Cortex of kidney (tissue), 1 donor: ENCODE measurements at places on chromosomes 12 and 14.

DNA sequence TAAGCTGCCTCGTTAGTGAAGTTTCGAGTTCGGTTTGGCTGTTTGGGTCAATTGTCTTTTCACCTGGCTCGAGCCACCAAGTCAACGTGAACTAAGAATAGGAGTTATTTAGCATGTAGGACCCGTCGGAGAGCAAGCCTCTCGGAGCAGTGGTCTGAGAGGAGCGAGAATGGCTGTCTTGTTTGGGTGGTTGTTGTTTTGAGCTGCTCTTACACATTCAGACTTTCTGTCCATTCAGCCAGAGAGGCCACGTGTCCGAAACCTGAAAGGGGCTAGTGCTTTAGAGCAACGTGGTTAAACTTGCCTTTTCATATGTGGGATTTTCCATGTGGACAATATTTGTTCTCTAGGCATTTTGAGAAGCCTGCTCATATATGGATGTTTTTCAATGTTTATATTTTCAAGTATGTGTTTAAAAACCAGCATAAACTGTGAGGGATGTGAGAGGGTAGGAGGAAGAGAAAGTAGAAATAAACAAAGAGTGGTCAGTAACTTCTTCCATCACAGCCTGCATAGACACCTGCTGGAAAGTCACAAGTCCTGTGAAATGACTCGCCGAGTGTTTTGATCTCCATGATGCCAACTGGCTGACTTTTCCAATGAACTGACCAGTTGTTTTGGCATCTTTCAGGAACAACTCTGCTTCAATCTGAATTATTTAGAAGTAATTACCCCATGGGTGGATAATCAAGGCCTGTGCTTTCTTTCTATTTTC is 221.0 kb downstream of the ASCL1 start:
- no peak for DNase-seq

DNA sequence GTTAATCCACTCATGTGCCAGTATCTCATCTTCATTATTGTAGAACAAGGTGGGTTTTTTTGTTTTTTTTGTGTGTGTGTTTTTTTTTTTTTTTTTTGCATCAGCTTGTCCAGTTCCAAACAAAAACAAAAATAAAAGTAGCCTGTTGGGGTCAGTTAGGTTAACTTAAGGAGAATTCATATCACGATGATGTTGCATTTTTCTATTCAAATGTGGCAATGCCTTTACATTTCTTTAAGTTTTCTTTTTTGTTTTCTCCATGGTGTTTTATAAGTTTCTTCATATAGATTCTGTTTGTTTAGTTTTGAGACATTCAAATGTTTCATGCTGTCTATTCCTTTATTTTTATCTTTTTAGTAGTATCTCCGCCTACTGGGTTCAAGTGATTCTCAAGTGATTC is 16.2 kb upstream of the CATSPERB start:
- no peak for DNase-seq

DNA sequence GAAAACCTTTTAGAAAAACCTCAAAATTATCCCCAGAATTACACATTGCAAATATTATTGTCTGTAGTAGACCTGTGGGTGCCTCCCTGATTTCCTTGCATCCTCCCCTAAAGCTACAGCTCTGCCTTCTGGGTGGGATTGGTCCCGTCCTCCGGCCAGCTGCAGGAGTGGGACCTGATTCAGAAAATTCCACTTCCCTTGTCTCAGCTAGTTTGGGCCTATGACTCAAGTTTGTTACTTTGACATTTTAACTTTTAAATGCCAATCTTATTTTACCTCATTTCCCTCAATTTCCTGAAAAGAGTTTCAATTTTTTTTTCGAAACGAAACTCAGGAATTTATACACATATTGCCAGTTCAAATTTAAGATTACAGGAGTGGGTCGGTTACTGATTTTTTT is 13.2 kb upstream of the SLC41A2 start:
- DNase-seq = no peak

GRCh38 chr12:52713960-52714886 is 10.9 kb upstream of the KRT77 start:
- DNase-seq = no peak

GRCh38 chr12:63495974-63496373 is 172.3 kb downstream of the DPY19L2 start:
- DNase-seq = no peak

GRCh38 chr12:91940826-91941570 is 204.6 kb downstream of the BTG1 start:
- DNase-seq = no peak

DNA sequence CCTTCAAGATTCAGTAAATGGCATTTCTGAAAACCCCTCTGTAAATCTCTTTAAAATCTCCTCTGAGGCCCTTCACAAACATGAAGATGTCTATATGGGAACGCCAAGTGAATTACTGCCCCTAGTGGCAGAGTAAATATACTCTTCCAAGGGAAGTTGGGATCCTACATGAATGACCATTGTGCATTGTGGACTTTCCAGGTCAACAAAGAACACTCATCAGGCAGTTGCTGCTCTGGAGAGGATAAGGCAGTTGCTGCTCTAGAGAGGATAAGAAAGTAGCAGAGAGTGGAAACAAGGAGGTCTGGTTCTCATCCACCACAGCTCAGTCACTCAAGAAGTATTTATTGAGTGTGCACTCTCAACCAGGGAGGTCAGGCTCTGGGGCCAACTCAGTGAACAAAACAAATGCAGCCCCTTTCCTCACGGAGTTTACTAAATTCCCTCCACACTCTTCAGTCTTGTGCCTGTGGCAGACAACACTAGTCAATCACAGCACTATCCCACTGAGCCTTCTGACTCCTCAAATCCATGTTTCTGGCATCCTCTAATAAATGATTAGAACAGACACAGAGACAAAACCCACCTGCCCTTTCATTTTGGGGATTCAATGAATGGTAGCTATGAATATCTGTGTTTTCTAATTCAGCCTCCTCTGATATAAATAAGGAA is 52.9 kb downstream of the SVOP start:
- no peak for DNase-seq

GRCh38 chr12:77049767-77050353 is 15.5 kb downstream of the E2F7 start:
- no peak for DNase-seq

GRCh38 chr12:94841177-94841576 is 162.3 kb downstream of the NDUFA12 start:
- DNase-seq = no peak

- no peak for DNase-seq
Observed at GRCh38 chr12:14400599-14400998, 35.1 kb downstream of the ATF7IP start.

- no peak for DNase-seq
Observed at GRCh38 chr12:6091786-6092566, 32.5 kb downstream of the VWF start.

- DNase-seq = no peak
Observed at GRCh38 chr12:44611538-44611937, 264.6 kb downstream of the NELL2 start.

DNA sequence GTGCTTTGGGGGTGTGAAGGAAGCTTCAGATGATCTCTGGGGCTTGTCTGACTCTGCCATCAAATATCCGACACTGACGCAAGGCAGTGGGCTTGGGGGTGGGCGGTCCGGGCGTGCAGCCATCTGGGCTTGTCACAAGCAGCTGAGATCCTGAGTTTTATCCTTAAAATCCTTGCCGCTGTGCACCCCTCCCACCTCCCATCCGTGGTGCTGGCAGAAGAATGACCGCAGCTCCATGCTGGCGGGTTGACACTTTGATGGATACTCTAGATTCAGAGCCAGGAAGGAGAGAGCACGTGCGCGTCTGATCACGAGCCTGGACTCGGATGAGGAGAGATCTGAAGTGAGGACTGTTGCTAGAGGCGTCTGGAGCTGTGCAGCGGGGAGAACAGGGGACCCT is 3.0 kb downstream of the ZFYVE21 start:
- DNase-seq = no peak

DNA sequence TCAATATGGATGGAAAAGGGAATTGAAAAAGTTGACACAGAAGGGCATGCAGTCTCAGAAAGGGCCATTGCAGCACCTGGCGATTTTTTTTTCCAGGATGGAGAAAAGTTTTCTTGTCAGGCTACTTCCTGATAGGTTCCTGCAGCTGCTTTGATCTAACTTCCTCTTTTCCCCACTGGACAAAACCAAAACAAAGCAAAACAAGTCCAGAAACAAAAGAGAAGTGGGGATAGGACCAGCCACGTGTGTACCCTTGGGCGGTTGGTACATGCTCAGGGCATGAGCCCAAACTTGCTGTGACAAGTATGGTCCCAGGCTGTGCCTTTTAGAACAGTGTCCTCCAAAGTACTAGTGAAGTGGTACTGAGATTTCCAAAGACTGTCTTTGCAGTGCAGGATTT is 89.8 kb downstream of the CHST11 start:
- no peak for DNase-seq

DNA sequence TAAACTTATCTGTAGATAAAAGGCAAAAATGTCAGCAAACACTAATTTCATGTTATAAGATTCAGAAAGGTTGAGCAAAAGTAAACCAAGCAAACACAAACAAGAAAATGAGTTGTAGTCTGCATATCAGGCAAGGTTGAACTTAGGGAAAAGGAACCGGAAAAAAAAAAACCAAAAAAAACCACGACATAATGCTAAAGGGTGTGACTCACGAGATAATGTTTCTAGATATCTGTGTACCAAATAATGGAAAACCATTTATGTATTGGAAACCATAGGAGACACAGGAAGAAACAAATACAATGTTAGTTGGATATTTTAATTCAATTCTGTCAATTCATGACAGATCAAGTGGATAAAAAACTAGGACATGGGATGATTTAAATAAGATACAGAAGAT is 60.5 kb downstream of the GPATCH2L start:
- DNase-seq = no peak

DNA sequence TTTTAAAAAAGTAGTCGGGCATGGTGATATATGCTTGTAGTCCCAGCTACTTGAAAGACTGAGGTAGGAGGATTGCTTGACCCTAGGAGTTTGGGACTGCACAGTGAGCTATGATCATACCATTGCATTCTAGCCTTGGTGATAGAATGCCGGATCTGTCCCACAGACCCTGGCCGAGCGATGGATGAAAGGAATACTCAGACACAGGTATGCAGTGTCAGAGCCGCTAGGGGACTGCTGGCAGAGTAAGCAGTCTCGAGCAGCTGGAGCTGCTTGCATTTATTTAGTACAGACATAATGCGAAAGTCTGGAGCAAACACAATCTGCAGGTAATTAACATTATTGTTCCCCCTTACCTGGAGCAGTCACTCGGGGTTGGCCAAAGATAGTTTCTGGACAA is 18.6 kb downstream of the AICDA start:
- no peak for DNase-seq

- no peak for DNase-seq
Observed at GRCh38 chr12:94618995-94619695, 31.2 kb downstream of the TMCC3 start.

- no peak for DNase-seq
Observed at GRCh38 chr14:89658977-89659670, 242.1 kb upstream of the FOXN3 start.

- no peak for DNase-seq
Observed at GRCh38 chr14:92680781-92681650, 67.4 kb downstream of the LGMN start.

DNA sequence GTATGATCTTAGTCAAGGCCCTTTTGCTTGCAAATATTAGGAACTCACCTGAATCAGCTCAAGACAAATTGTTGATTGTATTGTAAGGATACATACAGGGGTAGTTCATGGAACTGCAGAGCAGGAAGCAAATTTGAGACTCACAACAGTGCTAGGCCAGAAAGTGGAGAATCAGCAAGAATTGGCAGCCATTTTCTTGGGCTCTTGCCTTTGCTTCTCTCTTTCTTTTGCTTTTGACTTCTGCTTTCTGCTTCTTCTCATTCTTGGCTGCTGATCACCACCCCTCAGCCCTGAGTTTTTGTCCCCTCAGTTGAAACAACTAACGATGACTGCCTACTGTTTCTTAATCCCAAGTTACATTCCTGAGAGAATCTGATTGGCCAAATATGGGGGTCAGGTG is 34.8 kb downstream of the KCNK13 start:
- DNase-seq = no peak

DNA sequence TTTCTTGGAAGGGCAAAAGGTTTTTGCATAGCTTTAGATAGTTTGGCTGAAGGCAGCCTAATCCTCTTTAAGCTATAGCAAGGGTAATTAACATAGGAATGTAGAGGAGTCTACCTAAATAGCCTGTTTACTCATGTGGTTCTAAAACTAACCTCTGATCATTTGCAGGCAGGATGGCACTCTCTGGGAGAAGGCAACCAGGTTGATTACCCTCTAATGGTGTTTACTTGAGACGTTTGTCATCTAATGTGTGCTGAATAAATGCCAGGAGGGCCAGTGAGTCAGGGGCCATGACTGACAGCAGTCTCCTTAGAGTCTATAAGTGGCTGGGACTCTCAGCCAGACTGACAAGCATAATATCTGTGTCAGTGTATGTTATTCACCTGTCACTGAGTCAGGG is 286.4 kb downstream of the PCNX1 start:
- no peak for DNase-seq

DNA sequence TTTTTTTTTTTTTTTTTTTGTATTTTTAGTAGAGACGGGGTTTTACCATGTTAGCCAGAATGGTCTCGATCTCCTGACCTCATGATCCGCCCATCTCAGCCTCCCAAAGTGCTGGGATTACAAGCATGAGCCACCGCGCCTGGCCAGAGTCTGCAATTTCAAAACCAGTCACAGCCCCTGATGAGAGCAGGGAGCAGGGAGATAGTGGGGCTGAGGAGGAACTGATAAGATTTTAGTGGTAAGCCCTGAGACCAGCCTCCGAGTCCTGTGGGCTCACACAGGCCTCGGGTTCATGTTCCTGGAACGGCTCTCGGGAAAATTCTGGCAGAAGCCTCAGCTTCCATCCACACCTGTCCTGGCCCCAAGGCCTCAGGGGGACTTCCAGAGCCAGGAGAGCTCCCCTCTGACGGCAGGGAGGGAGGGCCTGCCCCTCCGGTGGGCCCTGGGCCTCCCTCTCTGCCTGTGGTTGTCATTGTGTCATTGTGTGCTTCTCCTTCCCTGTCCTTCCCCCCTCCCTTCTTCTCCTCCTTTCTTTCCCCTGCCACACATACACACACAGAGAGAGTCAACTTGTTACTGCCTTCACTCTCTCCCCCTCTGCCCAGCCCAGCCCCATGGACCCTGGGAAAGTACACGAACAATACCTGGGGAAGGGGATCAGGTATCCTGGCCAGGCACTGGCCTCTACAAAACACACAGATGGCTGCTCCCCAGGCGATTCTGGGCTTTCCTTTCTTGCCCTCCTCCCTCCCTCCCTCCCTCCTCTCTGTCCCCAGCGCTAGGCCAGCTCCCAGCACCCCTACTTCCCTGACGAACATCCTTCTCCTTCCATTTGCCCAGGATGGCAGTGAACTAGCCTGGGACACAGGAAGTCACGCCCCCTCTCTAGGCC is 294.1 kb downstream of the DPF3 start:
- DNase-seq = no peak
